HS-27A (cell line): ENCODE measurements at places on chromosomes 5 and 9.

GRCh38 chr9:71975833-71976232 is 64.4 kb downstream of the C9orf85 start:
- DNase-seq = no peak

DNA sequence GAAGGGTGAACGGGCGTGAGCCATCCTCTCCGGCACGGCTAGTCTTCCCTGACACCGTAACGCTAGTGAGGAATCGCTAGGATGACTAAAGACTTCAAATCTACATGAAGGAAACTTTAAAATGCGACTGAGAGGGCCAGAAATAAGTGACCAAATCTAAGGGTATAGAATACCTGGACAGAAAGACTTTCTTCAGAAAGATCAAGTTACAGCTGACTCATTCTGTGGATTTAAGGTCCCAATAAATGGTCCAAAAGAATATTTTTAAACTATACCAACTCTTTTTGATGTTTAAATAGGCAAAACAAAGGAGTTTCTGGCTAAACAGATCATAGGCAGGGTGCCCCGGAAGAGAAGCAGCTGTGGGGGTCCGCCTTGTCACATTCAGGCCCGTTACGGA is 38.9 kb upstream of the CEP72 start:
- no peak for DNase-seq

DNA sequence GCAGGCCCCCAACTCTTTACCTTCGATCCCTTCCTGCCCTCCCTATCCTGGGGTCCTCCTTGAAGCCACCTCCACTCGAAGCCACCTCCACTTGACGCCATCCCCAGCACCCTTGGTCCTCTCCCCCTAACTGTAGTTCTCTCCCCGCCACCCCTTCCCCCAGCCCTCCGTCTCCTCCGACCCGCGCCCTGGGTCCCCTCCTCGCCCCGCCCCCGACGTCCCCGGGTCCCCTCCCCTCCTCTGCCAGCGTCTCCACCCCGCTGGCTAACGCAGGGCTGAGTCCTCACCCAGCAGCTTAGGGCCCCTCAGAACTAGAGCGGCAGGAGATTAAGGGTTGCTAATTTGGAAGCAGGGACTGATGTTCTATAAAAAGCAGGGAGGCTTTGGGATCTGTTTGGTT is 30.6 kb upstream of the ANKRD33B start:
- no peak for DNase-seq

- no peak for DNase-seq
Measured at GRCh38 chr9:121528642-121529041, 29.0 kb upstream of the GGTA1 start.

DNA sequence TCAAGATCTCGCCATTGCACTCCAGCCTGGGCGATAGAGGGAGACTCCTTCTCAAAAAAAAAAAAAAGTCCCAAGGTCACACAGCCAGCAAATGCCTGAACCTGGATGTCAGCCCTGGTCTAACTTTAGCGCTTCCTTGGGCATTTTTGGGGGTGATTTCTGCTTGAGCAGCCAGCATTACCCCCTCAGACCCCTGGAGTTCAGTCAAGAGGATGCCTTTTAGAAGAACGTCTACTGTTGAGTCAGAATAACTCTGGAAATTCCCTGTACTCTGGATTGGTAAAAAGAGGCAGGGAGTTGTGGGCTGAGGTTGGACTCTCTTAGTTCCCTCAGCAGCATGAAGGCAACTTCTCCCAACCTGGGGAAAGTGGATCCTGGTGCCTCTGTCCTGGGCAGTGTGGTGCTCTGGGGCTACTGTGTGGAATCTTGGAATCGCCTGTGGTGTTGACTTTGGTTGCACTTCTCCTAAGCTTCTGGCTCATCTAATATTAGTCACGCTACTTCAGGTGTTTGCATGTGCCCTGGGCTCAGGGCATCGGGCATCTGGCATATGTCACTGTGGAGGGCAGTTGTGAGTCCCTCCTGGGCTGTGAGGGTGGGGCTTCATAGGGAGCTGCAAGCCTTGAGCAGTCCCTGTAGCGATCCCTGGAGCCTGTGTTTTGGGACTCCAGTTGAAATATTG is 32.2 kb downstream of the STXBP1 start:
- no peak for DNase-seq

DNA sequence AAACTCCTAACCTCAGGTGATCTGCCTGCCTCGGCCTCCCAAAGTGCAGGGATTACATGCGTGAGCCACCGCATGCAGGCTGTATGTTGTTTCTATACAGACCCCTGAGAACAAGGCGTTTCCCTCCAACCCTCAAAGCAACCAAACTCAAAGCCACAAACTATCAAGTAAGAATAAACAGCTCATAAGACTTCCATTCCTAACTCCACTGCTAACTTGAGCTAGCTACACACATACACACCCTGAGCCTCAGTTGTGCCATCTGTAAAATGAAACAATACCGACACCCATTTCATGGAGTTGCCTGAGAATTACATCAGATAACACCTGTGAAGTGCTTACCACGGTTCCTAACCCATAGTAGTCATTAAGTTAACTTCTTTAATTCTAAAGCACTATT is 70.8 kb downstream of the SERINC5 start:
- no peak for DNase-seq

- no peak for DNase-seq
Measured at GRCh38 chr5:179533907-179534306, 16.4 kb upstream of the RUFY1 start.

GRCh38 chr9:95003689-95004410 is 277.4 kb downstream of the AOPEP start:
- DNase-seq = no peak
